Fibroblast of skin of right quadriceps (primary cell): ENCODE measurements at places on chromosomes 12 and 14.
A peak's percentile ranks its signal among the peaks of the same experiment; 100 is the strongest.

DNA sequence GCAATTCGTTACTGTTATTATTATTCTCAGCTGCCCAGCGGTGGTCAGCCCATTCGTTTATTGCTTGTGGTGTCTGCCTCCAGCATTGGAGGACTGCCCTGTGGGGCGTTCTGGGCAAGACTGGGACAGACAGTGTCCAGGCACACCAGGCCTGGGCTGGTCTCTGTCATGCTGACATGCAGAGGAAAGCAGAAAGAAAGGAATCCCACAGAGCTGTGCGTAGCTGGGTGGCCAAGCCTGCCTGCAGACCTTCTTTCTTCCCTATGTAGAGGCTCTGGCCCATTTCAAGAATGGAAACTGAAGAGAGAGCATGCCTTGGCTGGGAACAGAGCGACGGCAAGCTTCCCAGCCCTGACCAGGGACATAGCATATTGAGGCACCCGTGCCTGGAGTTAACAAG, 525.3 kb upstream of the TBX3 start:
- no peak for DNase-seq

GRCh38 chr12:106112145-106112821, 26.5 kb downstream of the NUAK1 start:
- DNase-seq, result peak; percentile 26

DNA sequence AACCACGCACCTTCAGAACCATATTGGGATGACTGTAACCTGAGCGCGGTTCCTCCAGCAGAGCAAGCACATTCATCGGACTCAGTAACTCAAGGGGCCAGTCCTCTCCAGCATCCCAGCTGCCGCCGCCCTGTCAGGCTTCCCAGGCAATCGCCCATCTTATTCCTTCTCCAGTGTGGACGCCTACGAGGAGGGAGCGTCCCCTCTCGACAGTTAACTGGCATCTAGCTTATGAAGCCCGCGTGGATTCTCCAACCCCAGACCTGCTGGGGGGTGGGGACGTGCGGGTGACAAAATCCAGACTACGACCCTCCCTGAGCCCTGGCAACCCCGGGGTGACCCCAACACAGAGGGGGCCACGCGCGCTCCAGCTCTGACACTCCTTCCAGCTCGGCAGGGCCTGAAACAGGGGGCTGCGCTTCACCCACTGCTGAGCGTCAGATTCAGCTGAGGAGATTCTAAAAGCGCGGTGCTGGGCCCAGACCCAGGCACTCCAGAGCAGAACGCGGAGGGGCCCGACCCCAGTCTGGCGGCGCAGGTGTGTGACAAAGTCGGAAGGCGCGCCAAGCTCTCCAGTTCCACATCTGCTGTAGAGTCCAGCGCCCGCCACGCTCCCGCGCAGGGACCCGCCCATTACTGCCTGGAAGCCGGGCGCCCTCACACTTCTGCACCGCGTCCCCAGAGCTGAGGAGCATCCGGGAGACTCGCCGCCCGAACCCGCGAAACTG, 43.9 kb upstream of the ESR2 start:
- peak; percentile 58 for DNase-seq

- no peak for DNase-seq
These were observed 116.6 kb upstream of the NPAS3 start for GRCh38 chr14:32821964-32822653.

DNA sequence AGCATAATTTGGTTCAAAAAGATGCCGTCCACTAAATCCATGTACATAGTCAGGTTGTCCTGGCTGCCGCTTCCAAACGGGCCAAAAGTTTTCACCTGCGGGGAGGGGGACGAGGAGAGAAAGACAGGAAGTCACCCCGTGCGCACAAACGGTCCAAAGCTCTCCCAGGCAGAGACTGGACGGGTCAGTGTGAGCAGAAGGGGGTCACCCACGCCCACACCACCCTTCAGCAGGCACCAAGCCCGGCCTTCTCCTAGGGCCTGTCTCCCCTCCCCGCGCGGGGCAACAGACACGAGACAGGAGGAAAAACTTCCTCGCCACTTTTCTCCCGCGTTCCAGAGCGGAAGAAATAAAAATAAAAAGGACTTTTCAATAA, 888 bp downstream of the CCDC88C start:
- no peak for DNase-seq

GRCh38 chr12:26697217-26697616, 135.8 kb downstream of the ITPR2 start:
- DNase-seq, result no peak
